ENCODE measurements at places on chromosomes 16 and 17. TPM values are rescaled to one million over a fixed set of nuclear protein-coding genes. Genes with fewer than 3 reads are reported as not detected.

SENP3 gene
- 67.0 TPM for total RNA-seq

SAMD14 gene
- total RNA-seq = 1.3 TPM

NPIPA5 gene
- total RNA-seq = 3.8 TPM

CTCF gene
- total RNA-seq = 42.7 TPM

METTL22 gene
- total RNA-seq = 23.1 TPM

KLHL10 gene
- total RNA-seq = not detected

Measured in GM12878 (cell line).